ENCODE measurements at places on chromosomes 7 and 10.

DNA sequence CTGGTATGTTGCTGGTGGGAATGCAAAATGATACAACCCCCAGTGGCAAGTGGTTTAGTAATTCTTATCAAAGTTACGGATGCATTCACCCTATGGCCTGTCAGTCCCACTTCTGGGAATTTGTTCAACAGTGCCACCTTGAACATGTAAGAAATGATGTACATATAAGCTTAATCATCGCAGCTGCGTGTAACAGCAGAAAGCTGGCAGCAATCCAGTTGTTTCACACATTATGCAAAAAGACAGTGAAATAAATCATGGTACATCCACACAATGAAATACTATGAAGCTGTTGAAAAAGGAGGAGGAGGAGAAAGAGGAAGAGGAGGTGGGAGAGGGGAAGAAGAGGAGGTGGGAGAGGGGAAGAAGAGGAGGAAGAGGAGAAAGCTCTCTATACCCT, 76.2 kb upstream of the MYL10 start:
- no peak for DNase-seq

- DNase-seq = peak; percentile 77
Measured at GRCh38 chr10:100969187-100970075, at the start of gene SEMA4G. SEMA4G (plus strand) TSS chr10:100969504; CDS start chr10:100972913, 3,409 bp downstream.

DNA sequence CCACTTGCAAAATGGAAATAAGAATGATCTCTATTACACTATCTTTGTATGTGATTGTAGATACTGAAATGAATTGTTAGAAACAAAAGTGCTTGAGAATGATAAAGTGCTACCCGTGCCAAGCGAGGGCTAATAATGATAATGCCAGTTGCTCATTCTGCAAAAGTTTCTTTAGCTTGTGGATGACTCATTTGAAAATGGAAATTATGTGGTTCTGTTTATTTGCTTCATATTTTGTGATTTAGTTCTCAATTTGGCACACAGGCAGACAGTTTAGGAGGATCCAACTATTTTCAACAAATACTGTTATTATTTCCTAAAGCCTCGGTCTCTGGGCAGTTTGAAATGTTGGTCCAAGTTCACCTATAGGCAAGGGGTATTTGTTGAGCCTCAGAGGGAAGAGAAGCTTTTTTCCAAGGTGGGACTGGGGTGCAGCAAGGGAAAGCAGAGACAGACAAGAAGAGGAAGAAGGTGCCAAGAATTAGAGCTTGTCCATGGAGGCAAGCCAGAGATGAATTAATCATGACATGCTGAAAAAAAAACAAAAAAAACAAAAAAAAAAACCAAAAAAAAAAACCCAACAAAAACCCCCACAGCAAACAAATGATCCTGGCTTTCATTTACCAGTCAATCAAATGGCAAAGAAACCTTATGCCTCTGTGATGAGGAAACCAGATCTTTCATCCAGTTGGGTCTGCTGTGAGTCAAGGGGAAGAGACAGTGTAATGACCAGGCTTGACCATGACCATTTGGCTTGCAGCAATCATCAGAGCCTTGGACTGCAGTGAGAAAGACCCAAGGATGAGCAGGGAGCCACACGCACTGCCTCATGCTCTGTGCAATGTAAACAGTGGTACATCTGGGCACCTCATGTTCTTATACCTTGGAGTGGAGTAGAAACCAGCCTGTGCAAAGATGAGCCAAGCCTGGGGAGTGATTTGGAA, 285.0 kb upstream of the HABP2 start:
- DNase-seq = no peak

GRCh38 chr10:96255549-96256333, 15.6 kb downstream of the BLNK start:
- no peak for DNase-seq

DNA sequence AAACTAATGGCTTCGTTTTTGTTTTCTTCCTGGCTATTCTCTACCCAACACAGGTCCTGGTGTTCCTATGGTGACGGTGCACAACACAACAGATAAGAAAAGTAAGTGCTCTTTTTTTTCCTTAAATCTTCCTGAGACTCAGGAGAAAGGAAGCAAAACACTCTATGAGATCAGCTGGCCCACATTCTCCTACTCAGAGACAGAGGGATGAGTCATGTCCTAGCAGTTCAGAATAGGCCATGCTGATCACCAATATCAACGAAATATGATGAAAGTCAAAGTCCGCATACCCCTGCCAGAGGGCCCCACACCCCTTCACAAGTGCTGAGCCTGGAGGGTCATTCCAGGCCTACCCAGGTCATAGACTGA, 149.2 kb downstream of the PAXIP1 start:
- no peak for DNase-seq

- peak; percentile 56 for DNase-seq
Measured at GRCh38 chr10:16777473-16778370, 39.5 kb downstream of the RSU1 start.

GRCh38 chr10:99526861-99527504, 5.8 kb upstream of the NKX2-3 start:
- peak; percentile 46 for DNase-seq

- DNase-seq = no peak
Measured at GRCh38 chr7:118878336-118878735, 653.8 kb downstream of the ANKRD7 start.

DNA sequence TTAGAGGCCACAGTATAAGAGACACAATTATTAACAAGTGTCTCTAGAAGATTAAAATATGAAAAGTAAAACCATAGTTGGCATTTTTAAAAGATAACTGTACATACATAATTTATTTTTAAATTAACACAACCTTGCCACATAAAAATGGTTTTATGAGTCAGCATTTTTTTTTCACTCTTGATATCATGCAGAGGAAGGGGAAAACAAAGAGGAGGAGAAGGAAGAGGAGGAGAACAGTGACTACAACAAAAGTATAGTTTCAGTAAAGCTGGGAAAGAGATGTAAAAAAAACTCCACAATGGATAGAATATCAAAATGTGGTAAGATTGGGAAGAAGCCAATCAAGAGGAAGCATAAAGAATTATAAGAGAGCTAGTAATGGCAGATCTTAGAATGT, 34.0 kb downstream of the CH25H start:
- DNase-seq = no peak

- DNase-seq = no peak
Measured at GRCh38 chr10:126716366-126716765, 45.9 kb upstream of the C10orf90 start.

DNA sequence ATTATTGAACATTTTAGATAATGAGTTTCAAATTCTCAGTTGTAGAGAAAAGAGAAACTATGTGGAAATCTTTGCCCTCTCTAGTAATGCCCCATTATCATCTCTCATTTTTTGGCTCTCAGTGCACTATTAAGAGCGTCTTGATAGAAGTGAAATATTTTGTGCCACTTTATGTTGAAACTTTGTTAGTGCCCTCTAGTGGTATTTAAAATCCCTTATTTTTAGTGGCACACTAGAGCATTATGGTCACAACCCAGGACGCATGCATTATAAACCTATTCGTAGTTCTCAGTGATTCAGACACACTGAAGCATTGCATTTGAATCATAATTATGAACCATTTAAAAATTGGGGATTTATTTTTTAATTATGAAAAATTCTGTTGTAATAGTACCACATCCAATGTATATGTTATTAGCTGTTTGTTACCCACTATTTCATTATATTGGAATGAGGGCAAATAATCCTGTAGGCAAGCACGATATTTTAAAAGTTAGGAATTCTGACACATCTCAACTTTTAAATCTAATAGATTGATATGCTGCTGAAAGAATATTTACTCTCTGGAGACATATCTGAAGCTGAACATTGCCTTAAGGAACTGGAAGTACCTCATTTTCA, 21.9 kb downstream of the PDCD4 start:
- DNase-seq = peak; percentile 15

DNA sequence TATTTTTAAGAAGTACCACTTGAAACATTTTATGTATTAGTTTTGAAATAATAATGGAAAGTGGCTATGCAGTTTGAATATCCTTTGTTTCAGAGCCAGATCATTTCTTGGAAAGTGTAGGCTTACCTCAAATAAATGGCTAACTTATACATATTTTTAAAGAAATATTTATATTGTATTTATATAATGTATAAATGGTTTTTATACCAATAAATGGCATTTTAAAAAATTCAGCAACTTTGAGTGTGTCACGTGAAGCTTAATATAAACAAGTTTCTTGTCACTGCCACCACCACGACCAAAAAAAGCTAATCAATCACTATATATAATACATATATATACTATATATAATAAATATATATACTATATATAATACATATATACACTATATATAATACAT, 4.8 kb downstream of the IL6 start:
- no peak for DNase-seq

DNA sequence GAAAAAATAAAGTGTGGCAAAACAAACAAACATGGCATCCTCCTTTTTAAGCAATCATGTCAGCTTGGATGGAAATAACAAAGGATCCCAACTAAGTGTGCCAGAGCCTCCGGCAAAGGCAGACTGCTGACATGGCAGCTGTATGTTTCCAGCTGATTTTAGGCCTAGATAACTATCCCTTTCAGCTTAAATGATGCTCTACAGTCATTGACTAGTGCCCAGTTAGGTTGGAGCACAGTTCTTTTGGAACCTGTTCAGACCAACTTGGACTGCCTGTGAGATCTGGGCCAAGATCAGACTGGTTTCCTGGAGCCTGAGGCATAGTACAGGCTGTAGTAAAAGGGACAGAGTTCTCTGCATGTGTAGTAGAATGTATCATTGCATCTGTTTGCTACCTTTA, 128.7 kb downstream of the DYNC1I1 start:
- no peak for DNase-seq

DNA sequence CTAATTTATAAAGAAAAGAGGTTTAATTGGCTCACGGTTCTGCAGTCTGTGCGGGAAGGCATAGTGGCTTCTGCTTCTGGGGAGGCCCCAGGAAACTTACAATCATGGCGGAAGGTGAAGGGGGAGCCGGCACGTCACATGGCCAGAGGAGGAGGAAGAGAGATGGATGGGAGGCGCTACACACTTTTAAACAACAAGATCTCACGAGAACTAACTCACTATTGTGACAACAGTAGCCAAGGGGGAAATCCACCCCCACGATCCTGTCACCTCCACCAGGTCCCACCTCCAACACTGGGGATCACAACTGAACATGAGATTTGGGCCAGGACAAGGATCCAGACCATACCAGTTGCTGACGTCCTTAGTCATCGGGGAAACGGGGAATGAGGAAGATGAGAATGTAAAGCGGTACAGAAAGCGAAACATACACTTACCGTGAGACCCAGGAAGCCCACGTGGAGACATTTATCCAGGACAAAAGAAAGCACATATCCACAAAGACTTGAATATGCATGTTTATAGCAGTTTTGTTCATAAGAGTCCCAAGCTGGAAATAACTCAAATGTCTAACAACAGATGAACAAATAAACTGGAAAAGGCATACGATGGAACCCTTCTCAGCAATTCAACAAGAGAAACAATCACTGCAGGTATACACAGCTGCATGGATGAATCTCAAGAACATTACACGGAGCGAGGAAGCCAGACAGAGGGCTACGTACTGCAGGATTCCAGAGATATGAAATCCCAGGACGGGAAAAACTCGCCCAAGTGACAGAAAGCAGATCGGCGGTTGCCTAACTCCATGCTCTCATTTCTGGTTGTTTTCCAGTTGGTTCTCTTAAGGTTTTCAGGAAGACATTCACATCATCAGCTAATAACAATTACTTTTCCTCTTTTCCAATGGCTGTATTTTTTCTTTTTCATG, 26.2 kb upstream of the INPP5A start:
- no peak for DNase-seq

- DNase-seq = no peak
Measured at GRCh38 chr7:94286111-94286510, 108.6 kb upstream of the COL1A2 start.

GRCh38 chr10:107800061-107800460, 635.6 kb upstream of the SORCS1 start:
- DNase-seq = no peak

DNA sequence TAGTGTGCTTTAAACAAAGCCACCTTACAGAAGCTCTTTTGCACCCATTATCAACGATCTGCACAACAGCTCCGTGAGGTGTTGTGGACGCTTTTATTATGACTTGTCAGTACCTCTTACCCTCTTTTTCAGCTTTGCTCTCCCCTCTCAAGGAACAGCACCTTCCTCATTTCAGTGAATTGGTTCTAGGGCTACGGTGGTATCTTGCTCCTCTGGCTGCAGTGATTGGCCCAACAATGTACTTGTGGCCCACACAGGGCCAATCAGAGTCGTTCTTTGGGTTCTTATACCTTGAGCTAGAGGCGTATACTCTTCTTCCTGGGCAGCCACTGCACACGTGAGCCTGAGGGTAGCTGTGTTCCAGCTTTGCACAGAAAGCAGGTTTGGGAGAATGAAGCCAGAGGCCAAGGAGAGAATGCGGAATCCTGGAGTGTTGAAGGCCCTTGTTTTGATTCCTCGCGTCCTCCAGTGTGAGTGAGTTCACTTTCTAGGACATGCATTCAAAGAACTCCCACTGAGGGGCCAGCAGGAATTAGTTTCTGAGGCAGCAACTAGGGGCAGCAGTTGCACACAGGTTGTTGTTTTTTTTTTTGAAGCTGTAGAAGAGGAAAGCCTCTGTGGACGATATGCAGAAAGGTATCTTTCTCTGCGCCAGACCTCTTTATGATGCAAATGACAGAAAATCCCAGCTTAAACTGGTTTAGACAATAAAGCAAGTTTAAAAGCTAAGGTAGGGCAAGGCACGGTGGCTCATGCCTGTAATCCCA, 49.8 kb upstream of the PDZD8 start:
- no peak for DNase-seq

- DNase-seq = no peak
Measured at GRCh38 chr7:52794621-52795020, 240.8 kb upstream of the POM121L12 start.

DNA sequence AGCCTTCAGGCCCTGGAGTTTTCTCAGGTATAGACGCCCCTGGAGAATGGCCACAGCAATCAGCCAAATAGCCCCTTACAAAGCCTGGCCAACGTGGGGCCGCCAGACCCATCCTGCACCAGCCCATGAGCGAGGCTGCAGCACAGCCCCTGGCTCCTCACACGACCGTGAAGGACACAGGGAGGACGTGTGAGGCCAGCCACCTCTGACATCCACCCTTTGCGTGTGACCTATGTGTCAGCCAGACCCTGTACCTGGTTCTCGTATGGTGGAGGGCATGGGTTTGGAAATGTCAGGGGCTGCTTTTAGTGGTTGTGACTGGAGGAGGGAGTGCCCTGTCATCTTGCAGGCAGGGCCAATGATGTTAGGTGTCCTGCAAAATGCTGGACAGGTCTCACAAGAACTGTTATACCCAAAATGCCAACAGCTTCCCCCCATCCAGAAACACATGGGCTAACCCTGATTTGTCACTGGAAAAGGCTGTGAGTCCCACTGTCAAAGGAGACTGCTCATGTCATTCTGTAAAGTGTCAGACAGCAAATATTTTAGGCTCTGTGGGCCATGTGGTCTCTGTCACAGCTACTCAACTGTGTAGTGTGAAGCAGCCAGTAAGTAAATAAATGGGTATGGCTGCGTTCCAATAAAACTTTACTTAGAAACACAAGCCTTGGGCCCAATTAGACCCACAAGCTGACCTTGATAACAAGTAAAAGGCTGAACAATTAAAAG, 30.0 kb downstream of the NOD1 start:
- no peak for DNase-seq
